ENCODE measurements at places on chromosomes 3 and 15. TPM values are rescaled to one million over a fixed set of nuclear protein-coding genes. Genes with fewer than 3 reads are reported as not detected.

DNA sequence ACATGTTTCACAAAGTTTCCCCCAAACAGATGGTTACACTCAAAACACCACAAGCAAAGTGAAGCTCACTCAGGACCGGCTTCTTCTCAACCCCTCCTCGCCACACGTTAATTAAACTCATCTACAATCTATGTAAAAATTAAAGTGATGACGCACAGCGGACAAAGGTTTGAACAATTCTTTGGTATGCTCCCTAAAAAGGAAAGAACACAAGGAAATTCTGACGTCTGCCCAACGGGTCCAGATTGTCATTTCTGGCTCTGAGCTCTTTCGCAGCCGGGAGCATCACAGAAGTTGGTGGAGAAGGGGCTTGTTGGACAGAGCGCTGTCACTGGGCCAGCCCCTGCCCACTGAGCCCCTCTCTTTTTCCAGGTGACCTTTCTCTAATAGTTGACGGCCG, 173.7 kb upstream of the CHRNA7 start:
- DNase-seq = no peak

DNA sequence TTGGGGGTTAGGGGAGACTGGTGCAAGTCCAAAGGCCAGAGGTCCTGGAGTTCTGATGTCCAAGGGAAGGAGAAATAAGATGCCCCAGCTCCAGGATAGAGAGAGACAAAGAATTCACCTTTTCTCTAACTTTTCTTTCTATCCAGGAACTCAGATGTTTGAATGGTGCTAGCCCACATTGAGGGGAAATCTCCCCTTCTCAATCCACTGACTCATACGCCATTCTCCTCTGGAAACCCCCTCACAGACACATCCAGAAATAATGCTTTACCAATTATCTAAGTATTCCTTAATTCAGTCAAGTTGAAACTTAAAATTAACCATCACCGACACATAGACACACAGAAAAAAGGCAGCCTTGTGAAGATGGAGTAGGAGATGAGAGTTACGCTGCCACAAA, 1085.2 kb downstream of the NSUN3 start:
- no peak for DNase-seq

DNA sequence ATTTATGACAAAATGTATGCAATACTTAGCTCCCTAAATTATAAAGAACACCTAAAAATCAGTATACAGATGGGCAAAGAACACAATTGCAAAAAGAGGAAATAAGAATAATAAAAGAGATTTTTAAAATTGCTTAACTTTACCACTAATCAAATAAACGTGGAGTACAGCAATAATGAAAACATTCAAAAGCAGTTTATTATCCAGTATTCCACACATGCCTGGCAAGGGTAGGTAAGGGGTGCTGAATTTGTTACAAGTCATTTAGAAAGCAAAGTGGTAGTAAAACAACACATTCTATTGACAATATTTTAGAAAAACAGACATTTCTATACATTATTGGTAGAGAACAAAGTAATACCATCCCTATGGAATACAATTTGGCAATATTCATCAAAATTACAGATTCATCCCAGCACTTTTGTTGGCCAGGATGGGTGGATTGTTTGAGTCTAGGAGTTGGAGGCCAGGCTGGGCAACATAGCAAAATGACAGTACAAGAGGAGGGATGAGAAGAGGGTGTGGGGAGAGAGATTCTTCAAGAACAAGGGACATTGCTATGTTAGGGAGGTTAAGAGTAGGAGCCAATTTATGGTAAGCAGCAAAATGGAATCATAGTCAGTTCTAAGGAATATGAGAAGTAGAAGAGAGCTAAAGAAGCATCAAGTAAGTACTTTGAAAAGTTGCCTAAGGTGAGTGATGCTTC, 3.7 kb upstream of the ACKR4 start:
- DNase-seq = no peak

GRCh38 chr3:177182352-177182751, 14.9 kb downstream of the TBL1XR1 start:
- DNase-seq = no peak

DNA sequence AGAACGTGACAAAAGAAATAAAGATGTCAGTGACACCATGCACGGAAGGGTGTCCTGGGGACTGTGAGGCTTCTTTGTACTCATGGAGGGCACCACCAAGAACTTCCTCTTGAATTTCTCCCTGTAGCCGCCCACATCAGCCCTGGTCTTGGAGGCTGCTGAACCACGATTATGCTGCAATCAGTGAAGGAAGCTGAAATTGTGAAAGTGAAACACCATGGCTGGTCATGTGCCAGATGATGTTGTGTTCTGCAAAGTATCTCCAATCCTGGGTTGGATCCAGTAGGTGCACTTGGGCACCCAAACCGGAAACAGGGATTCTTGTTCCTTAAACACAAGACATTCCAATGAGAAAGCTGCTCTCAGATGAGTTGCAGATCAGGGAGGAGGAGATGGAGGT, 104.4 kb upstream of the GOLGA6L6 start:
- no peak for DNase-seq

DNA sequence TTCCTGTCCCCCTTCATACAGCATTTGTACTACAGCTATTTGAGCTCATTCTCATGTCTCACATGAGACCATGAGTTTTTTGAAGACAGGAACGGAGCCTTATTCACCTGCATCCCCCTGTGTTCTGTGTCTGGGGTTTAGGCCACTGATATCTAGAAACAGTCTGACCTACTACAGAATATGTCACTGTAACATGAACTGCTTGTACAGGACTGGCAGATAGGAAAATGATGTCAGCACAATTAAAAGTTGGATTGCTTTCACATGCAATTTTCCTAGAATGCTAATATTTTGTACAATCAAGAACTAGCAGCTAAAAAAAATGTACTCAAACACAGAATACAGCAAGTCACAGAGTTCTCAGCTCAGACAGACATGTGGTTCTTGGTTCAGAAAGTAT, 90.8 kb upstream of the FGF12 start:
- no peak for DNase-seq

GRCh38 chr15:100210338-100210737, 131.4 kb downstream of the ADAMTS17 start:
- DNase-seq = no peak

DNA sequence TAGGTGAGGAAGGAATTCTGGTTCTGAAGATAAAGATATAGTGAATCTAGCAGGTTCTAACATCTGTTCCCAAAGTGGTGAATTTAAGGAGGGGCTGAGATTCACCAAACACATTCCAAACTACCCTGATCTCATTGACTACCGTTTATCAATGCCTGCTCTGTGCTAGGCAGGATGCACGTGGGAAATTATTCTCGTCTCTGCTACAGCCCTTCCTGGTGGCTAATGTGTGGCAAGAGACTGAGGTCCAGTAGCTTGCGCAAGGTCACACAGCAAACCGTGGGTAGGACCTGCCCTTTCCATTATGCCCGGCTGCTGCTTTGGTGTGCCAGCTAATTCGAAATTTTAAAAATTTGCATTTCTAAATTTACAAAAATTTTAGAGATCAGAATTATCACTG, 209.5 kb upstream of the TRIM42 start:
- no peak for DNase-seq

DNA sequence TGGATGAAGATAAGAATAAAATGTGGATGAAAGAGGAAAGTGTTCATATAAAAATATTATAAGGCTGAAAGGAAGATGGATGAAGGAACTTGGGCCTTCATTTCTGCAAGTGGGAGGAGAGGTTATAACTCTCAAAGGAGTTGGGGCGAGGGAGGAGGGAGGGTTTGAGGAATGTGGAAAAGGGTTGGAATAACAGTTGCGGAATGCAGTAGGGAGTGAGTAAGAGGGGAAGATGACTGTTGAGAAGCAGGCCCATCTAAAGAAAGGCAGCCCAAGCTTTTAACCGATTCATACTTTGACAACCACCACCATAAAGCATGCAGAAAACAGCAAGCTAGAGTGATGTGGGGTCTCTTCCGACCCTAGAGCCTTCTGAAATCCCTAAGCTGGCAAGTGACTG, 8.3 kb upstream of the TM4SF4 start:
- DNase-seq = no peak

DNA sequence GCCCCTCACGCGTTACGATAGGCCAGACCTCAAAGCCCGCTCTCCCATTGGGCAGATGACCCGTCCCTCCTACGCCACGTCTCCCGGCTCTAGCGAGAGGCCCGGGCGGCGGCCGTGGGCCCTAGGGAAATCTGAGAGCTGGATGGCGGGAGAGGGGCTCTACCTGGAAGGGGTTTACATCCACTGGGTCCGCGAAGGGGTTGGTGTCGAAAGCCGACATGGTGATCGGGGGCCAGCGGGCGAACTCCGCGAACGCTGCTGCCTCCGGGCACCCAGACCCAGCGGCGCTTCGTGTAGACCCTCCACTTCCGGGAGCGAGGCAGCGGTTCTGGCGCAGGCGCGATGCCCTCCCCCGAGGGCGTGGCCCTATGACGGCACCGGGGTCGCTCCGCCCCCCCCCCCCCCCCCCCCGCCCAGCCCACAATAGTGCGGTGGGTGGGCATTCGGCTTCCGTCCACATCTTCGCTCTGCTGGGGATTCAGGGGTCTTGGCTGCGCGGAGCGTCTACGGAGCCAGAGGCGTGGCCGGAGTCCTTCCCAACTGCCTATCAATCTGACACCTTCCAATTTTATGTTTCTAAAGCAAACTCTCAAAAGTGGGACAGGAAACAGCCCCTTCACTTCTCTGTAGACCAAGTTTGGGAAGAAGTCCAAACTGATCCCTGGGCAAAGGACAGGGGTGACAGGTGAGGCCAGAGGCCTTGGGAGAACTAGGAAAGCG, at the start of gene SCAMP2:
SCAMP2 (minus strand) TSS at position 330 of the 720 bp plus-strand sequence; CDS start at position 220, 110 bp downstream.
- DNase-seq = peak; percentile 96

DNA sequence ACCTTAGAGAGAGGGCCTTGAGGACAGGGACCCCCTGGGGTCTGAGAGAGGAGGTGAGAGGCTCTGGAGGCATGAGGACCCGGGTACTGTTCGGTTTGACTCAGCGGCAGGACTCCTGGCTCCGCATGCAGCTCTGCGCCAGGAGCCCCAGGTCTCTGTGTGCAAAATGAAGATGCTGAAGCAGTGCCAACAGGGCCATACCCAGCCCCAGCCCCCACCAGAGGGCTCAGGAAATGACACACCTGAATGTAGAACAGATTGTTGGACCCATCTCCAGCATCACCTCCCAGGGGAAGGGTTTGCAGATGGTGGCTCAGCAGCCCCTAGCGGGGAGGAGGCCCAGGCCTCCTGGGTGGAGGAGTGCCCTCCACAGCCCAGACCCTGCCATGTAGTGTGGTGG, 30.2 kb downstream of the EPHB3 start:
- DNase-seq = no peak

GRCh38 chr15:59176653-59177316, 29.9 kb upstream of the LDHAL6B start:
- no peak for DNase-seq

- no peak for DNase-seq
Measured at GRCh38 chr15:69718916-69719315, 266.3 kb downstream of the RPLP1 start.

GRCh38 chr15:78012643-78013077, 64.9 kb downstream of the TBC1D2B start:
- DNase-seq = no peak

GRCh38 chr3:5275529-5275928, 88.0 kb downstream of the EDEM1 start:
- DNase-seq = peak; percentile 67

GRCh38 chr3:123155471-123156011, 46.2 kb upstream of the SEC22A start:
- DNase-seq = no peak

The SLCO2A1 gene
- polyA plus RNA-seq = 1.8 TPM

The VGLL3 gene
- polyA plus RNA-seq = 28.5 TPM

The AMIGO3 gene
- polyA plus RNA-seq = 2.8 TPM

The TWF2 gene
- 37.4 TPM for polyA plus RNA-seq

Measured in muscle of back (tissue), 13 donors.